ENCODE measurements at places on chromosomes 6 and 20.

GRCh38 chr6:82227770-82228169 lies 19.8 kb downstream of the IBTK start:
- no peak for DNase-seq

- no peak for DNase-seq
Measured at GRCh38 chr20:44615876-44616603, 33.7 kb downstream of the PKIG start.

- no peak for DNase-seq
Measured at GRCh38 chr6:154605882-154606370, 95.4 kb upstream of the CNKSR3 start.

GRCh38 chr6:151056230-151056907 lies 183.4 kb upstream of the AKAP12 start:
- no peak for DNase-seq

- no peak for DNase-seq
Measured at GRCh38 chr20:46034039-46034438, 5.0 kb downstream of the SLC12A5 start.

DNA sequence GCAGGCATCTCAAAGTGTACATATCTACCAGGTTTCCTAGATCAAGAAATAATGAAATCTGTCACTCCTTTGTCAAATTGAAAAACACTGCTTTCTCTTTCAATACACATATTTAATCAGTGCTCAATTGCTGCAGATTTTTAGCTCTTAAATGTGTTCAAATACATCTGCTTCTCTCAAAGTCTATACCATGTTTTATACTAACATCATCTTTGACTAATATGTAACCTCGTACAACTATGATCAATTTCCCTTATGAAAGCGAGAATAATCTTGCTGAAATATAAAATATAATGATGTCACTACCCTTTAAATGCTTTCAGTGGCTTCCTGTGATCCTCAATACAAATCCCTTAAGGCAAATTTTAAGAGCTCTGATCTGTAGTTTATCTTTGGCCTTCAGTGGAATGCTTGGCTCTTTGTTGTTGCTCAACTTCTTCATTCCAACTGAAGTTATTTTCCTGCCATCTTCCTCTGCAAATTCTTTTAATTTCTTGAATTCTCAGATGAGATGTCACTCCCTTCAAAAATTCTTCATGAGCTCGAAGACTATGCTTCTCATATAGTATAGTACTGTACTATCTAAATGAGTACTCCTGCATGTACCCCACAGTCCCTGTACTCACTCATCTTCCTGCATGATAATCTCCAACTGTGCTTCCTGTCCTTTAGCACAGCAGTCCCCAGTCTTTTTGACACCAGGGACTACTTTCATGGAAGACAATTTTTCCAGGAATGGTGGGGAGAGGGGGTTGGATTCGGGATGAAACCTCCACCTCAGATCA lies 545.1 kb upstream of the GJE1 start:
- no peak for DNase-seq

- DNase-seq: no peak
Measured at GRCh38 chr6:145643760-145644159, 91.6 kb downstream of the EPM2A start.

DNA sequence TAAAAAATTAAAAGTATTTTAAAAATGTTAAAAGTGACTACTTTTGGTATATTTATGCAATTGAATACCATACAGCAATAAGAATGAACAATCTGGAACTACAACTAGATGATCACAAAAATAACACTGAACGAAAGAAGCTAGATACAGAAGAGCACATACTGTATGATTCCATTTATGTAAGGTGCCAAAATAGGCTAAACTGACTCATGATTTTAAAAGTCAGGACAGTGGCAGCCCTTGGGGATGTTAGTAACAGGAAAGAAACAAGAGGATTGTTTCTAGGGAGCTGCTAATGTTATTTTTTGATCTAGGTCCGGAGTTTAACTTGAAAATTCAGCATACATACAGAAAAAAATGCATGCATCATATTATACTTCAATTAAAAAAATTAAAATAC lies 42.3 kb downstream of the KIF13A start:
- DNase-seq: no peak

GRCh38 chr6:42786525-42786985 lies 4.7 kb downstream of the BICRAL start:
- no peak for DNase-seq

DNA sequence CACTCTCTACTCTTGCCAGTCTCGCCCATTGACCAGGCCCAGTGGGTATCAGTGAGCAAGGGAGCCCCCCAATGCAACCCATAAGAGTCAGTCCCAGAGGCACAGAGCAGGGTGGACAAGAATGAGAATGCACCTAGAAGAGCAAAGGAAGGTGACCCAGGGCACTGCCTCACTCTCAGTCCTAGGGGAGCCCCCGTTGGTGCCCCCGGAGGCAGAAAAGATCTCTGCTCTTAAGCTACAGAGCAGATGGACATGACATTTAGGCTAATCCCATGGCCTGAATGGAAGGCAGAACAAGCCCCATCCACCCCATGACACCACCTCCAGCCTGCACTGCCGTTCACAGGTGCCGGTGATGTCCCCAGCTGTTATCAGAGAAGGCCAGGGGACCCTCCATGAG lies 50.7 kb upstream of the PLEKHG1 start:
- DNase-seq: no peak

DNA sequence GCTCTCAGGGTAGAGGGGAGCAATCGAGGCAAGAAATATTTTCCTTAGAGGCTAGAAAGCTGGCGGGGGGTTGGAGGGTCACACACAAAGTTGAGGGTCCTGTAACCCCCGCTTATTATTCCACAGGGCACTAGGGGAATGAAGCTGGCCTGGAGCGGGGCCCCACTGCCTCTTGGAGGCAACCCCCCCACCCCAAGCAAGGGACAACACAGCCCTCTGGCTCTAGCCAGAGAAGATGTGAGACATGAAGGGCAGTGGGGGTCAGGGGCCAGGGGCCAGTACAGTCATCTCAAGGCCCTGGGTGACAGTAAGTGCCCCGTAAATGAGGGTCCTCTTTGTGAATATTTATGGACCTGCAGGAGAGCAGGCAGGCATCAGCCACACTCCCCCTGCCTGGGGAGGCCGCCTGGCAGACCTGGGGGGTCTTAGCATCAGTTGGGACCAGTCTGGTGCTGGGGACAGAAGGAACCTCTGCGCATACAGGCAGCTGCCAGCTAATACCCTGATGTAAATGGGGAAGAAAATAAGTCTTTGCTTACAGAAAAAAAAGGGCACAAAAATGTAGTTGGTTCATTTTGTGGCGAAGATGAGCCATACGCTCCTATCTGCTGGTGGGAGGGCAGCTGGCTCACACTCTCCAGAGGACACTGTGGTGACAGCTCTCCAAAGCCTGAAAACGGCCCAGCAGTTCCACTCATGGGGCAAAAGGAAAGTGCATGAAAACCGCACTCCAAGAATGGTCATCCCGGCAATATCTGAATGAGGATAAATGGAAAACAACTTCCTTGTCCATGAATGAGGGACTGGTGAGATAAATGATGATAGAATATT lies 21.9 kb downstream of the SPATA2 start:
- no peak for DNase-seq

DNA sequence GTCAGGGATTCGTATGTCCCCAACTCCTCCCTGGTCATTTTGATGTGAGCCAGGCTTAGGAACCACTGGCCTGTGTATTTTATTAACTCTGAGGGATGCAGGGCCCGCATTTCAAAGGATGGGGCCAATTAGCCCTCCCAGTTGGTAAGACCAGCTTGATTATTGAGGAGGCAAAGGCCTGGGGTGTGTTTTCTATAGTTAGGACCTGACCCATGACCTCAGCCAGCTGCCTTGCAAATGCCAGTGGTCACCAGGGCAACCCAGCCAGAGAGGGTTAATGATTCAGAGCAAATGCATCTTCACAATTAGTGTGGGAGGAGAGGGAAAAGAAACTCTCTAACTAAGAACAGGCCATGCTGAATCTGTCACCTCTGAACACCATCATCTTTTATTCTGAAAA lies 835.4 kb downstream of the MAFB start:
- no peak for DNase-seq

- no peak for DNase-seq
Measured at GRCh38 chr6:138596591-138596990, 97.3 kb upstream of the NHSL1 start.

- DNase-seq: no peak
Measured at GRCh38 chr6:36113703-36114102, 16.6 kb upstream of the MAPK13 start.

- DNase-seq: no peak
Measured at GRCh38 chr20:44583157-44583556, 778 bp downstream of the PKIG start.

- no peak for DNase-seq
Measured at GRCh38 chr6:12165722-12166280, 124.4 kb upstream of the EDN1 start.

DNA sequence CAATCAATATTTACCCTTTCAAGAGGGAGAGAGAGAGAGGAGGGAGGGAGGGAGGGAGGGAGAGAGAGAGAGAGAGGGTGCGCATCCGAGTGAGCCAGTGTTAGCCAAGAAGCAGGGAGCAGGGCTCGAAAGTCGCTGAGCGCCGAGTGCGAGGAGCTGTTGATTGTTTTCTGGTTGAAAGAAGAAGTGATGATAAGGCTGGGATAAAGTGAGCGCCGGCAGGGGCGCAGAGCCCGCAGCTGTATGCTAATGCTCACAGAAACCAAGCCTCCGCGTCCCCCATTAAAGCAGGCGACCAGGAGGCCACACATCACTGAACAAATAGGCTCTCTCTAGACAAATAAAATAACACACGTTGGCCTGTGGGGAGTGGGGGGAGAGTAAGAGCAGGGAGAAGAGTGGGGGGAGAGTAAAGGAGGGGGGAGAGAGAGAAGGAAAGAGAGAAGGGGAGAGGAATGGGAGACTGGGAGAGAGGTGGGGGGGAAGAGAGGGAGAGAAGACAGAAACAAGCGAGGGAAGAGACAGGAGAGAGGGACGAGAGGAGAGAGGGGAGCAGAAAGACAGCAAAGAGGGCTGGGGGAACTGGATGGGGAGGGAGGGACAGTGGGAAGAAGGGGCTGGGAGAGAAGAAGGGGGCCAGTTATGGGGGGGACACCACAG lies 5.0 kb upstream of the INSM1 start:
- no peak for DNase-seq

- DNase-seq: no peak
Measured at GRCh38 chr6:14910692-14911547, 334.9 kb upstream of the JARID2 start.

GRCh38 chr20:24781418-24781980 lies 167.6 kb upstream of the CST7 start:
- DNase-seq: no peak

- no peak for DNase-seq
Measured at GRCh38 chr6:154410619-154411072, 54.0 kb upstream of the IPCEF1 start.

DNA sequence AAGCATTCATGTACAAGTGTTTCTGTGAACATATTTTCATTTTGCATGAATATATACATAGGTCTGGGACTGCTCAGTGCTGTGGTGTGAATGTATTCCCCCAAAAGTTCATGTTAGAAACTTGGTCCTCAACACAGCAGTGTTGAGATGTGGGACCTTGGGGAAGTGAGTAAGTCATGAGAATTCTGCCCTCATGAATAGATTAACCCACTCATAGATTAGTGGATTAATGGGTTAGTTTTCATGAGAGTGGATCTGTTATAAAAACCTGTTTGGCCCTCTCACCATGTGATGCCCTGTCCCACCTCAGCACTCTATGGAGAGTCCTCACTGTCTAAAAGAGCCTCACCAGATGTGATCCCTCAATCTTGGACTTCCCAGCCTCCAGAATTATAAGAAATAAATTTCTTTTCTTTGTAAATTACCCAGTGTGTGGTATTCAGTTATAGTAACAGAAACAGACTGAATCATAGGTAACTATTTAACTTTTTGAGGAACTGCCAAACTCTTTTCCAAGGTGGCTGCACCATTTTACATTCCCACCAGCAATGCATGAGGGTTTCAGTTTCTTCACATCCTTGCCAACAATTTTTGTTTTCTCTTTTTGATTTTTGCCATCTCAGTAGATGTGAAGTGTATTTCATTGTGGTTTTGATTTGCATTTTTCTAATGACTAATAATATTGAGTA lies 45.3 kb downstream of the QRSL1 start:
- DNase-seq: no peak

All from stimulated activated CD8-positive, alpha-beta memory T cell treated with anti-CD3 and anti-CD28 coated beads, Interleukin-15, amount 100 ng/mL, for 1 hour (primary cell).